ENCODE measurements at places on chromosomes 7 and 10.

- DNase-seq, result no peak
These were observed 66.4 kb downstream of the NHLRC2 start for GRCh38 chr10:113920875-113921274.

- DNase-seq, result peak; percentile 78
These were observed 29.3 kb upstream of the CCL24 start for GRCh38 chr7:75842836-75843446.

DNA sequence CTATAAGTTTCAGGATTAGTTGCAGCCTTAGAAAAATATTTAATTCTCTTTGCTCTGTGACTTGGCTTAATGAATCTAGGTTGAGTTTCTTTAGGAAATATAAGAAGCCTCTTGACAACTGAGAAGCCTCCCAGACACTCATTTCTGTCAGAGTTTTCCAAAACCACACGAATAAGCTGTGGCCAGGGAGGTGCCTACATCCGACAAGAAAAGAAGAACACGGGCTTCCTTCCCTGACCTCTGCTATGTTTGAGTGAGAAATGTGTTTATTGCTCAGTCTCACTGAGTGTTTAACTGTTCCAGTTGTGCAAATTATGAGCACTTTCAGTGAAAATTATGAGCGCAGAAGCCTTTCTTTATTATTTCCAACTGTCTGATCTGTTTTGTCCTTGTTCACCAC lies 105.0 kb downstream of the TRIL start:
- peak; percentile 78 for DNase-seq

- no peak for DNase-seq
These were observed 489.2 kb downstream of the MDFIC start for GRCh38 chr7:115410972-115411686.

- peak; percentile 85 for DNase-seq
These were observed 1.0 kb downstream of the CDK6 start for GRCh38 chr7:92835261-92835850.

- no peak for DNase-seq
These were observed 1.3 kb upstream of the LRIT2 start for GRCh38 chr10:84226616-84227015.

- peak; percentile 59 for DNase-seq
These were observed 107.5 kb downstream of the REEP3 start for GRCh38 chr10:63628526-63629362.

DNA sequence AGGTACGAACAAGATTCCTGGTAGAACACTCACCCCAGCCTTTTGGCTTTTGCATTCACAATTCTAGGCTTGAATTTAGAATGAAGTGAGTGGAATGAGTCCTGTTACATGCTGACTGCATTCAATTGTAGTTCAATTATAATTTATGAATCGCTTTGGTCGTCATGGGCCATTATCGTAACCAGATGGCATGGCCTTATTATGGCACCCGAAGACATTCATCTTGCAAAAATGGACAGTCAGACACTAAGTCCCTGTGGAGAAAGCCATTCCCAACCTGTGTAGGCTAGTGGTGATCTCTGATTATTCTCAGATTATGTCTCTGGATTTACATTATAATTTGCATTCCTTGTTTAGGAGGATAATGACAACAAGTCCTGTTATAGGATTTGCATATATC lies 292.4 kb upstream of the NPSR1 start:
- no peak for DNase-seq

DNA sequence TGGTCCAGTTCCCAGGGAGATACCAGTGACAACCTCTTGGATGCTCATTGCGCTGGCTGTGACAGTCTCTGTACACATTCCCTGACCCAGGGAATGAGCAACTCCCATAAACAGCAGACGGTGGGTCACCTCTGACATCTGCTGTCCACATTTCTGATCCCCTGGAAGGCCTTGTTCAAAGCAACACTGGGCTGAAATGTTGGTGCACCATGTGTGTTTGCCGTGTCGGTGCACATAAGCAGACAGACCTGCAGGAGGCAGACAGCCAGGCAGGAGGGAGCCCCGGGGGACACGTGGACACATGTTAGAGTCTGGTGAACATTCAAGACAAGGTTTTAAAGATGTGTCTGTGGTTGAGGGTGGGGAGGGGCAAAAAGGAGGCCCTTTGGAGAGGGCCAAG lies 254.9 kb downstream of the PLXNA4 start:
- no peak for DNase-seq

DNA sequence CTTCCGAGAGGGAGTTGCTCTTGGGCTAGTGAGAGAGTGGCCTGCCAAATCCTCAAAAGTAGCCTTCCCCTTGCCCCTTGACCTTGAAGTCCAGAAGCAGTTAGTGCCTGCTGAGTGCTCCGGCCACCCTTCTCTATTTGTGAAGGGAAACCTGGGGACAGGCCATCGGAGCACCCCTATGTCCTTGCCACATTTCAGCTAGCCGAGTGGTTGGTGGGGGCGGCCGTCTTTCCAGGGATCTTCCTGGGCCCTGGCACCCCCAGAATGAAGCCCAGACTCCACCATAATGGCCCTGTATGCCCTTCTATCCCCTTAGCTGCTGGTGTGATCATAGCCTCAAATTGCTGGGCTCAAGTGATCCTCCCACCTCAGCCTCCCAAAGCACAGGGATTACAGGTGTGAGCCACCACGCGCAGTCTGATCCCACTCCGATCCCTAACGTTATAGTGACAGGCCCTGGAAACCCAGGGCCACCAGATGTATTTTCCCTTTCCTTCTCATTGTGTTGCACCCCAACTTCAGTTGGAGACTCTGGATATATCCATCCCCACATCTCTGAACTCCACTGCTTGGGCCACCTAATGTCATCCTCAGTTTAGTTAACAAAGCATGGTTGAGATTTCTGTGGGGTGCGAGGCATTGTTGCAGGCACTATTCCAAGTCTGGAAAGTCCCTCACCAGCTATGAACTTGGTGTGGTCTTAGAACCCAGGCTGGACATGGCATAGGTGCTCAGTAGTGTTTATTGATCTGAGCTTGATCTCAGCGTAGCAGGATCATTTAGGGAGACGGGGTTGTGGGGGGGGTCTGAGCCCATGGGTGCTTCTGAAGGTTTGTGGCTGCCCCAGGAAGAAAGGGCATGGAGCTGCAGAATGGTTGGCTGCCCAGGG lies 1.6 kb downstream of the TSPAN14 start:
- DNase-seq, result no peak

- DNase-seq, result peak; percentile 49
These were observed 33.8 kb downstream of the NACAD start for GRCh38 chr7:45055016-45055415.

- no peak for DNase-seq
These were observed 17.1 kb downstream of the DUSP5 start for GRCh38 chr10:110514848-110515247.

DNA sequence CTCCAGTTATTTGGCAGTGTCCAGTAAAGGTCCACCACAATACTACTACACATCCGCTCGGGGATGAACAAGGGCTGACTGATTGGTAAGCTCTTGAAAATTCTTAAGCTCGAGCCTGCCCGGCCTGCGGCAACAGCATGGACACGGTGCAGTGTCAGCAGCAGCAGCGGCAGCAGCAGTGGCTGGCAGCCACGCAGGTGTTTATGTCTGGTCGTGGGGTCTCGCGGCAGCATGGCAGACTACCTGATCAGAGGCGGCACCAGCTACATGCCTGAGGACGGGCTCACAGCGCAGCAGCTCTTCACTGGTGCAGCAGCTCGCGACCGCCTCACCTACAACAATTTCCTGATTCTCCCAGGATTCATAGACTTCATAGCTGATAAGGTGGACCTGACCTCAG lies 19.6 kb upstream of the TRIM24 start:
- no peak for DNase-seq

GRCh38 chr7:30888747-30889146 lies 22.9 kb upstream of the AQP1 start:
- peak; percentile 85 for DNase-seq

DNA sequence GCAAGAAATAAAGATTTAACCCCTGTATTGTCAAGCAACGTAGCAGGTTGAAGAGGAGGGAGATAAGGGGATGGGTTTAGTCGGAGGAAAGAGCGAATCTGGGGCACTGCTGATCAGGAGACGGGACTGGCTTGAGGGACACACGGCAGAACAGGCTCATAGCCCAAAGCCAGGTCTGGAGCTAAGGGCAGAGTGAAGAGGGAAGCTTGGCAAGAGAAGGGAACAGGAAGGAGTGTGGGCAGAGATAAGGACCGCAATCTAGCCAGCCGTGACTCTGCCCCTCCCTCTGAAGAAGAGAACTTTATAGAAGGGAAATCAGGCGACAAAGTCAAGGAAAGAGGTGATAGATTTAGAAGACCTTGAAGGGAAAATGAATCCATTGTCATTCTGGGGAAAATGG lies 67.6 kb downstream of the CAV1 start:
- no peak for DNase-seq

DNA sequence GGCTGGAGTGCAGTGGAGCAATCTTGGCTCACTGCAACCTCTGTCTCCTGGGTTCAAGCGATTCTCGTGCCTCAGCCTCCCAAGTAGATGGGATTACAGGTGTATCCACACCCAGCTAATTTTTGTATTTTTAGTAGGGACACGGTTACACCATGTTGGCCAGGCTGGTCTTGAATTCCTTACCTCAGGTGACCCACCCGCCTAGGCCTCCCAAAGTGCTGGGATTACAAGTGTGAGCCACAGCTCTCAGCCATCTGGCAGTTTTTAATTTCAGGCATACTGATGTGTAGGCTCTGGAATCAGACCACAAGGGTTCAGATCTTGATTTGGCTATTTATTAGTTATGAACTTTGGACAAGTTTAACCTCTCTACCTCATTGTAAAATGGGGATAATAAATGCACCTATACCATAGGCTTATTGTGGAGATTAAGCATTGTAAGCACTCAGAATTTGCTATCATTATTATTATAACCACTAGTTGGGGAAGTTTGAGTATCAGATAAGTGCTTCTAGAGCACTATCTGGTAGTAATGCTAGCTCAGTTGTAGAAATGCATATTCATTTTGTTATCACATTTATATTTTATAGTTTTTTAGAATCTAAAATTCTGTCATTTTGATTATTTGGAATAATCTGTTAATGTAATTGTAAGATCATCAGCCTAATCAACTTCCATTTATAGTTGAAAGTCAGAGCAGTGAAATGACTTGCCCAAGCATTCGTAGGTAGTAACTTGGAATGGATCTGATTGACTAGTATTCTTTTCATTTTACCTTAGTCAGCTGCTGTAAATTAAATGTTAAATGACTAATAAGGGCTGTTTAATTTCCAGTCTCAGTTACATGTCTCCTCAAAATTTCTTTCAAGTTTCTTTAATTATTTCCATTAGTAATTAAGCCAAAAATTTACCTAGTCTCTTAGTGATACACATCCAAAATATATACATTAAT lies 22.5 kb downstream of the KMT2E start:
- no peak for DNase-seq

DNA sequence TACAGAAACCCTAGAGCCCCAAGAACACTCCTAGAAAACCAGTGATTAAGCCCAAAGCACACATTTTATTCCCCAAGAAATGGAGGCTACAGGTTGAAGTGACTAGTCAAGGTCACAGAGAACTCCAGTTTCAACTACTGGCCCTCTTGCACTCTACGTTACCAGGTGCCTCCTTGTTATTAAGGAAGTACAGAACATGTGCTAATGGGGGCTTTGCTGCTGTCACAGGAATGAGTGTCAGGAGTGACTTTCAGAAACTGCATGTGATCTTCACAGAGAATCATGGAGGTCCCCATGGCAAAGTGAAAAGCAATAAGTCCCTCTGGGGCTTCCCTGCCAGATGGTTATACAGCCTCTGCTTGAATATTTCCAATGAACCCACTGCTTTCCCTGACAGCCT lies 19.3 kb downstream of the JAZF1 start:
- DNase-seq, result no peak

GRCh38 chr10:62049624-62050345 lies 148.3 kb downstream of the ARID5B start:
- DNase-seq, result no peak

GRCh38 chr7:87199241-87199640 lies 20.3 kb downstream of the TMEM243 start:
- DNase-seq, result no peak

GRCh38 chr7:77351539-77352004 lies 64.6 kb downstream of the GSAP start:
- DNase-seq, result no peak

DNA sequence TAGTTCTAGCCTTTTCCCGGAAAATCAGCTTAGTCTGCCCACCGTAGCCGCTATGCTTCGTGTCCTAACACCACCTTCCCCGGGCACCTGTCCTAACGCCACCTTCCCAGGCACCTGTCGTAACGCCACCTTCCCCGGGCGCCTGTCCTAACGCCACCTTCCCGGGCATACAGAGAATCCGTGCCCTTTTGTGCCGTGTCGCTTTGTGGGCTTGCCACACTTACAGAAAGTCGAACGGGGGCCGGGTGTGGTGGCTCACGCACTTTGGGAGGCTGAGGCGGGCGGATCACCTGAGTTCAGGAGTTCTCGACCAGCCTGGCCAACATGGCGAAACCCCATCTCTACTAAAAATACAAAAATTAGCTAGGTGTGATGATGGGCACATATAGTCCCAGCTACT lies 73.6 kb upstream of the DNAJB6 start:
- DNase-seq, result no peak

DNA sequence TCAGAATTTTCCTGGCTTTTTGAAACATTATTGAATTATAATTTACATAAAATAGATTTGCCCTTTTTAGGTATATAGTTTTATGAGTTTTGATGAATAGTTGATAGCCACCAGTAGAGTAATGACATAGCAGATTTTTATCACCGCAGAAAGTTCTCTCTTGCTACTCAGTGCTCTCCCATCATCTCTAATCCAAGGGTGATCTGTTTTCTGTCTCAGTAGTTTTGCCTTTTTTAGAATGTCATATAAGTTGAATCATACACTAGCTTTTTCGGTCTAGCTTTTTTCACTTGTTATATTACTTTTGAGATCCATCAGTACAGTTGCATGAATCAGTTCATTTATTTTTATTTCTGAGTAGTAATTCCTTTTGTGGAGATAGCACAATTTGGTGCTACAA lies 17.9 kb downstream of the RSBN1L start:
- DNase-seq, result no peak

DNA sequence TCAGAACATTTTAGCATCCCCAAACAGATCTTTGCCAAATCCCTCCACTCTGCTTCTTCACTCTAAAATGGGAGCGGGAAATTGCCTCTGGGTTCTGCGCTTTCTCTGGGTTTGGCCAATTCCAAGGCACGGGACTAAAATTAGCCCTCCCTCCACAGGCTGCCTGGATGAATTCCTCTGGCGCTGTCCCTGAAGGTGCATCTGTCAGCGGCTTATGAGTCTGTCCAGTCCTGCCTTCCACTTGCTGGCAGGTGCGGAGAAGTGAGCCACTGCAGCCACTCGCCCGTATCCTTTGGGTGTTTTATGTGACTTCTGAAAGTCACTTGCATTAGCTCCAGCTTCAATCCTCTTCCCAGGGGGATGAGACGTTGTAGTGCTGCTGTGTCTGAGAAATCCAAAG lies 121.6 kb downstream of the SH2D4B start:
- DNase-seq, result no peak
